Fibroblast of lung (primary cell): ENCODE measurements at places on chromosomes 1 and 21.

- peak; percentile 23 for DNase-seq
Measured at GRCh38 chr1:84781946-84782771, 91.9 kb upstream of the SSX2IP start.

DNA sequence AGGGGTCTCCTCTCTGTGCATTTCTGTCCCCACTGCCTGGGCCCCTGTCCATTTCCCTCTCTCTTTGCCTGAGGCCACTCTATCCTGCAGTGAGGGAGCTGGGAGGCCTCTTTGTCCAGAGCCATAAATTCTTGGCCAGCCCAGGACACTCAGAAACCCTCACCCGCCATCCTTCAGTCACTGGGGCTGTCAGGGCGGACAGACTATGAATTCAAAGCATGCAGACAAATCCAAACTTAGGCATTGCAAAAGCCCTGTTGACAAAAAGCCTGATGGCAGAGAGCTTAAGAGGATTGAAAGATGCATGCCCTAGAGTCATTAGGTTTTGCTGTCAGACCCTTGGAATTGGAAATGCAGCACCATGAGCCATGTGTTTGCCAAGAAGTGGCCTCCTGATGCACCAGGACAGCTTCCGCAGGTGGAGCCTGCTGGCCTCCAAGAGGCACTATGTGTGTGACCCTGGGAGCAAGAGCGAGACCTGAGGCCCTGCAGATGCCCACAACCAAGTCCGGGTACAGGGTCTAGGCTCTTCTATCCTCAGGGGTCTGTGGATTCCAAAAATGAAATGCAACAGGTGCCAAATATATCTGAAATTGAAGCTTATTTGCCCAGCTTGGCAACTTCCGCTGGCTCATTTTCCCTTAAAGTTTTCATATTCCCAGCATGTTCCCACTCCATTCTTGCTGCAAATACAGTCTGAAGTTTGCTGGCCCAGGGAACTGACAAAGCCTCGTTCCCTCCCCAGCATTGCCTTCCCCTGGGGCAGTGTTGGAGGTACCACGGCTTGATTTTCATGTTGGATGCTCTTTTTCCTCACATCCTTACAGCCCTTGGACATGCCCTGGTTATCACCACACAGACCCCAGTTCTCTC lies 177.9 kb downstream of the PGBD5 start:
- no peak for DNase-seq

GRCh38 chr1:183038913-183039312 lies 15.7 kb downstream of the LAMC1 start:
- no peak for DNase-seq

DNA sequence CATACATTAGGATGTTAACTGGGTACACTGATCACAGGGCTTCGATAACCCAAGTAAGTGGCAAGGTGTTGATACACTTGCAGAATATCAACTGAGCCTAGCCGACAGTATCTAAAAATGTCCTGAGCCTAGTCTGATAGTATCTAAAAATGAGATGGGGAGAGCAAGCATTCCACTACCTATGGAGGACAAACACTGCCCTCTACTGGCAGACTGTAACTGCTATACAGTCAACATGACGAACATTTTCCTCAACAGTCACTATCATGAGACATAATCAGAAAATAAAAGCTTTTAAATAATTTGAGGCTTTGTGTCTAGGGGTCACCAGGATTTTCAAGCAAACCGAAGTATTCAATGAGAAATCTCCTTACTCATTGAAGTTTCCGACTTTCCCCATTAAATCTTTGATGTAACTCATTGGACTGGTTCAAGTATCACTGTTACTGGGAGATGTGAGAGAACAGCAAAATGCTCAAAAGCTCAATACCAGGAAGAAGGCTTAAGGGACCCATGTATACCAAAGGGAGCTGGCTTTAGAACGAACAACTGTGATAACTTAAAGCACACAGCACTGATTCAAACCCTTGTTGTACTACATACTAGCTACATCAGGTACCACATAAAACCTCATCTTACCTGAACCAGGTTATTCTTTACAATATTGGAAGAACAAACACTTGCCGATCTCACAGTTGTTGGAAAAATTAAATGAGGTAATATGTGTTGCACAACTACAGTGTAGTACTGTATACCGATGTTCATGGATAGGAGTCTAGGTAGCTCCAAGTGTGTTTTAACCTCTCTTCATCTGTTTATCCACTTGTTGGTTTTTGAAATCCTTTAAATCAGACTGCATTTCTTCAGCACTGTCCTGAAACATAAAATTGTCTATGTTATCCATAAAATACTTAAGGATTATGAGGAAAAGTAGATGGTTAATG lies 31.1 kb upstream of the SLC45A3 start:
- peak; percentile 88 for DNase-seq

GRCh38 chr1:221634606-221635005 lies 107.3 kb downstream of the DUSP10 start:
- peak; percentile 12 for DNase-seq

GRCh38 chr1:84883286-84883685 lies 9.7 kb downstream of the LPAR3 start:
- DNase-seq = no peak

GRCh38 chr1:32014199-32014947 lies 705 bp downstream of the KHDRBS1 start:
- peak; percentile 49 for DNase-seq

GRCh38 chr1:41361495-41362356 lies 492 bp downstream of the FOXO6 start:
- DNase-seq = no peak

DNA sequence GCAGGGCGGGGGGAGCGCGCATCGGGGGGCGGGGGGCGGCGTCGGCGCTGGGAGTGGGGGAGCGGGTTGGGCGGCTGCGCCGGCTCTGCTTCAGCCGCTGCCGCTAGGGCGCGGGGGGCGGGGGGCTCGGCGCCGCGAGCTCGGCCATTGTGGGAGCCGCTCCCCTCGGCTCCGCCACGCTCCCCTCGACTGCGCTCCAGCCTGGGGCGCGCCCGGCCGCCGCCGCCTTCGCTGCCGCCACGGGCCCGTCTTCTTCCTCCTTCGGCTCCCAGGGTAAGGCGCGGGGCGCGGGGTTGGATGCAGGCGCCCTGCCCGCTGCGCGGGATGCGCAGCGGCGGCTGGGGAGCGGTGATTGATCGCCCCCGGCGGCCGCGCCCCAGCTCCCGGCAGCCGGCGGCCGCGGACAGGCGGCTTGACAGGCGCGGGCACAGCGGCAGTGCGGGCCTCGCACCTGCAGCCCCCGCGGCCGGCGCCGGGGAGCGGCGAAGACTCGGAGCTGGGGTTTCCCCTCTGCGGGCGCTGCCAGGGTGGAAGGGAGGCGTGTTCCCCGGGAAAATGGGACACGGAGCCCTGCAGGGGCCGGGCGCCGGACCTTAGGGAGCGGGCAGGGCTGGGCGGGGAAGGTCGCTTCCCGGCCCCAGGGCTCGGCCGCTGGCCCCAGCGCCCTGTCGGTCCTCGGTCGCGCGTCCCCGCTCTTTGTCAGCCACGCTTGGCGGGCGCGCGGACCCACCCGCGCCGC lies 55.3 kb downstream of the NDUFS5 start:
- no peak for DNase-seq

- peak; percentile 59 for DNase-seq
Measured at GRCh38 chr1:217881131-217881543, 250.0 kb downstream of the SPATA17 start.

DNA sequence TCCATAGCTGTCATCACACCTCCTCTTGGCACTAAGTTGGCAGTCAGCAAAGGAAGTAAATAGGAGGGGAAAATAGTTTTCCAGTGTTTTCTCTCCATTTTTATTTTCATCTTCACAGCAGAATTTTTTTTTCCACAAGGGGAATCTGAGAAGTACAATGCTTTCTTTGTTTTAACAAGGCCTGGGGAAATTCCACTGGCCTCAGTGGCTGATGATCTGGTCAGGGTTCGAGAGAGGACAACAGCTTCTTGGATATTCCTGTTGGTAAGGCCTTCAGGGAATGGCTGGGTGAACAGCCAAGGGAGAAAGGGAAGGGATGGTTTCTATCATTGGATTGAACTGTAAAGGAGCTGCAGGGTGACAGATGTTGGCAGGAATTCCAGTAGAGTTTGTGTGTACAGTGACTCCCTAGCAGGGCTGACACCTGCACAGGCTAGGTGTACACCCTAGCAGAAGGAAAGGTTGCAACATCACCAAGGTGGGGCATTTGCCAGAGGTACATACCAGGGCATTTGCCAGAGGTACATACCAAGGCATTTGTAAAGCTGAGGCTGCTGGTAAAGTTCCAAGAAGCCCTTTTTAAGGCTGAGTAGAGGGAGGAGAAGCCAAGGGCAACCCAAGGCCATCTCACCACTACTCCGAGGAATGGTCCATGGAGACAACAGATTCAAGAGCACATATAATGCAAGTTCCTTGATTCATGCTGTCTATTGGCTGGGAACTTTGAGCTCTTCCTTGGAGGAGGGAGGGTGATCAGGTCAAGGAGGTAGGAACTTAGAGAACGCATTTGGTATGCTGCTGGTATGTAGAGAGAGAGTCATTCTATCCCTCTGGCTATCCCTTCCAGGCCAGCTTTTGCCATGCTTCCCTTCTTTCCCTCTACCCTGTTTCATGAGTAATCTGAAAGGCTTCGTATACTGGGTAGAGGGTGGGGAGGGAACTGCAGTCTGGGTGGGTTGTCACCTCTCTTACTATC lies 3.1 kb downstream of the GJA5 start:
- no peak for DNase-seq

DNA sequence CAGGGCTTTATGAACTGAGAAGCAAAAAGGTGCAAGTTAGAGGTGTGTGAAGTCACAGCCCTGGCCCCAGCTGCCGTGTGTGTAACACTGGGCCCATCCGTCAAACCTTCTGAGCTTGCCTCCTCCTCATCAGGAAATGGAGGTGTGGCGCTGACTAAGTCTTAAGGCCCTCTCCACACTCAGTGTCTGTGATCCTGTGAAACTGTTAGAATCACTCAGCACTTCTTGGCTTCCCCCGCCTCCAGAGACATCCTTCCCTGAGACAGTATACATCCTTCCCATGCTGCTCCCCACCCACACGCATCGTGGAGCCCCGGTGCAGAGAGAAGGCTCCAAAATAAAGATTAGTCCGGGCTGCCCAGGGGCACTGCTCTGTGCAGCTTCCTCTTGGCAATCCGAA lies 33.3 kb downstream of the LRP8 start:
- DNase-seq = no peak
